LoVo (cell line): ENCODE measurements at places on chromosomes 11 and 22.
A peak's percentile ranks its signal among the peaks of the same experiment; 100 is the strongest.

DNA sequence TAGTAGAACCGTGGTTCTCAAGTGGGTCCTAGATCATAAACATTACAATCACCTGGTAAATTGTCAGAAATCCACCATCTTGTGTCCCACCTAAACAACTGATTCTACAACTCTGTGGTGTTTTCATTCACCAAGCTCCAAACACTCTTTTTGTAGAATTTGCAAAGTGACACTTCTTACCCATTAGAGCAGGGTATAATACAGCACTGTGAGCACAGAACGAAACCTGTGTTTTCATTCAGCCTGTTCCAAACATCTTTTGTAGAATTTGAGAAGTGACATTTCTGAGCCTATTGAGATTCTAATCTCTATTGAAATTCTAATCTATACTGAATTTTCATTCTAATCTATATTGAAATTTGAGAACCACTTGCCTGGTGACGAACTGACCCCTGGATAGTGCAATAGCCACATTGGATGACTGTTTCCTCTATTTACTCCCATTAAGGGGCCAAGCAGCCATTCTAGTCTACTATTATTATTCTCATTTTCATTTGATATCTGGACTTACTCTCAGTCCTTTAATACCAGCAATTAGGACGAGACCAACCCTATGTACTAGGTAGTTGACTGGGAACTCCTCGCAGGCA, 616.6 kb downstream of the LRRC4C start:
- no peak for DNase-seq

GRCh38 chr11:126188332-126189108, 22.9 kb downstream of the RPUSD4 start:
- DNase-seq: no peak

GRCh38 chr11:64745521-64746328, 1.8 kb upstream of the RASGRP2 start:
- no peak for DNase-seq

- DNase-seq: no peak
Measured at GRCh38 chr11:7906481-7906880, 24.6 kb downstream of the OR10A6 start.

- DNase-seq: no peak
Measured at GRCh38 chr11:78350091-78350645, 67.5 kb downstream of the GAB2 start.

- no peak for DNase-seq
Measured at GRCh38 chr11:2280208-2280607, 9.8 kb upstream of the ASCL2 start.

GRCh38 chr22:28981818-28982499, 79.7 kb downstream of the C22orf31 start:
- no peak for DNase-seq

GRCh38 chr11:112901924-112902323, 59.3 kb upstream of the NCAM1 start:
- DNase-seq: no peak

DNA sequence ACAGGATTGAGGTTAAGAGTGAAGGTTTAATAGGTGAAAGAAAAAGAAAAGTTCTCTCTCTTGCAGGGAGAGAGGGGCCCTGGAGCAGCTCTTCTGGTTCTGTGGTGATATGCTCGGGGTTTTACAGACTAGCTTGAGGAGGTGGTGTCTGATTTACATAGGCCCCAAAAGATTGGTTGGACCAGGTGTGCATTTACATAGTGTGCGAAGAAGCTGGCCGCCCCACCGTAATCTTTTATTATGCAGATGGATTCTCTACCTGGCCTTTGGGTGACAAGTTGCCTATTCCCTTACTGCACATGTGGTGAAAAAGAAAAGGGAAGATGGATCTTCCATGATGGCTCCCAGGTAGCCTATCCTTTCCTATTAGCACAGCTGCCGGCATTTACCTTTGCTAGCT, 219.9 kb upstream of the GRIA4 start:
- DNase-seq: no peak

GRCh38 chr11:100776212-100776896, 89.3 kb downstream of the ARHGAP42 start:
- peak; percentile 95 for DNase-seq

GRCh38 chr22:41526830-41527799, 17.2 kb downstream of the POLR3H start:
- peak; percentile 11 for DNase-seq

- DNase-seq: no peak
Measured at GRCh38 chr11:95655536-95655935, 134.0 kb downstream of the FAM76B start.

DNA sequence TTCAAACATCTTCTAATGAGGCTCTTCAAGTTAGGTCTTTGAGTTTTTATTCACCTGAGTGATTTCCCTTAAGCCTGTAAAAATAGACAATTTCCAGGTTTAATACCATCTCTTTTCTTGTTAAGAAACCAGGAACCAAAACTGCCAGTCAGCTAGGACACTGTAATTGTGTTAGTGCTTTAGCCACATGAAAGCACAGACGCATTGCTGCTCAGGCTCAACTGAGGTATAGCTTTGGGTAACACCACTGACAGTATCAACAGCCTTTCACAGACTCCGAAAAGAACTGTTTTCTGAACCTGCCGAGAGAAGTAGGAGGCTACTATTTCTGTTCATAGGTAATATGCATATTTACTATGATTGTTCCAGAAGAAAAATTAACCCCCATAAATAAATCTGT, 768.7 kb downstream of the ETS1 start:
- DNase-seq: no peak

DNA sequence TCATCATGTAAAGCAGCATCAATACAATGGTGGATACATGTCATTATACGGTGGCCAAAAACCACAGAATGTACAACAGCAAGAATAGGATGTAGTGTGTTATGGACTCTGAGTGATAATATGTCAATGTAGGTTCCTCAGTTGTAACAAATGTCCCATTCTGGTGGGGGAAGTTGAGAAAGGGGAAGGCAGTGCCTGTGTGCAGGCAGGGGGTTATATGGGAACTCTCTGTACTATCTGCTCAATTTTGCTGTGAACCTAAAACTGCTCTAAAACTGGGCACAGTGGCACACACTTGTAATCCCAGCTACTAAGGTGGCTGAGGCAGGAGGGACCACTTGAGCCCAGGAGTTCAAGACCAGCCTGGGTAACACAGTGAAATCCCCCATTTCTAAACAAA, 5.9 kb downstream of the CHKA start:
- DNase-seq: no peak

- DNase-seq: no peak
Measured at GRCh38 chr22:34045311-34045710, 125.0 kb upstream of the LARGE1 start.

DNA sequence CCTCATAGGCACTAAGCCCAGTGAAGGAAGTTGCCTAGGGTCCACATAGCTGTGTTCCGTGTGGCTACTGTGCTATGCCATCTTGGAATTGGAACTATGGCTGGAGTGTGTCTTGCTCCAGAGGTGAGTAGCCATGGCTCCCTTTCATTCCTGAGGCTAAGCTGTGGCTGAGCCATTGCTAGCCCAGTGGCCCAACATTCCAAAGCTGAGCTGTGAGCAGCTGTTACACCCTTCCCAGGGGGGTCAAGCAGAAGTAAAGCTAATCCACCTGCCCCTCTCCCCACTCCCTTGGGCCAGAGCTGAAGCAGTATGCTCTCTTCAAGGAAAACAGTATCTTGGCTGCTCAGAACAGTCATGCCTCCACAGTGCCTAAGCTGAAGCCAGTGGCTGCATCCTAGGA, 51.1 kb downstream of the USP35 start:
- DNase-seq: no peak

GRCh38 chr11:6586434-6587359, 16.7 kb downstream of the RRP8 start:
- DNase-seq: no peak

- no peak for DNase-seq
Measured at GRCh38 chr22:29872144-29872893, 10.7 kb upstream of the MTMR3 start.

DNA sequence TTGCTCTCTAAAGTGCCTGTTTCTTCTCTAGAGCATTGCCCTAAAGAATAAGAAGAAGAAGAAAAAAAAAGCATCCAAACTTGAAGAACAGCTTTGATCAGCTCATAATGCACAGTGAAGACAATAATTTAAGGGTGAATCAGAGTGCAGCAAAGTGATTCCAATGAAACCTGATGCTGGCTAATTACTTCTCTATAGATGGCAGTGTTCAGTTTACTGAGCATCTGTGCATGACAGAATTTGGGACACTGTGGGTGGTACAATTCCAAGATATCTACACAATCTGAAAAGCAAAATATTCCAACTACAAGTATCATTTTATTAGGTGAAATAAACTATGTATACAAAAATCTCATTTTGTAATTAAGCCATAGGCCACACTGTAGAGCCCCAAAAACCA, 450.5 kb upstream of the CCDC90B start:
- DNase-seq: no peak

GRCh38 chr11:95556011-95556341, 233.6 kb downstream of the FAM76B start:
- no peak for DNase-seq

GRCh38 chr11:2522631-2523255, 77.9 kb downstream of the KCNQ1 start:
- DNase-seq: no peak

GRCh38 chr11:18140145-18140544, 7.8 kb downstream of the MRGPRX3 start:
- DNase-seq: no peak

DNA sequence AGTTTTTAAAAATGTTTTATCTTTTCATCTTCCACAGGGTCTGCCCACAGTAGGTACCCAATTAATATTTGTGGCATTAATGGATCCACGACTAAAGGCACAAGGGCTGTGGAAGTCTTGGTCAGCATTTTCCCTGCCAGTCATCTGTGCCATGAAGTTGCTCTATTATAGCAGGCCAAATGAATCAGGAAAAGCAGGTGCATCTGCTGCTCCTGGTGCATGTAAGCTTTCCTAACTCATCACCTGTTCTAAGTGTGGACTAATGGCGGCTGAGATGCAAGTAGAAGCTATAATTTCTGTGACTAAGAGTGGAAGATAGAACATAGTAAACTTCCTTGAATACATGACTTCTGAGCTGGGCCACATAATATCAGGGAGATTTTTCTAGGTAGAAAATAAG, 182.5 kb upstream of the TENM4 start:
- DNase-seq: no peak

DNA sequence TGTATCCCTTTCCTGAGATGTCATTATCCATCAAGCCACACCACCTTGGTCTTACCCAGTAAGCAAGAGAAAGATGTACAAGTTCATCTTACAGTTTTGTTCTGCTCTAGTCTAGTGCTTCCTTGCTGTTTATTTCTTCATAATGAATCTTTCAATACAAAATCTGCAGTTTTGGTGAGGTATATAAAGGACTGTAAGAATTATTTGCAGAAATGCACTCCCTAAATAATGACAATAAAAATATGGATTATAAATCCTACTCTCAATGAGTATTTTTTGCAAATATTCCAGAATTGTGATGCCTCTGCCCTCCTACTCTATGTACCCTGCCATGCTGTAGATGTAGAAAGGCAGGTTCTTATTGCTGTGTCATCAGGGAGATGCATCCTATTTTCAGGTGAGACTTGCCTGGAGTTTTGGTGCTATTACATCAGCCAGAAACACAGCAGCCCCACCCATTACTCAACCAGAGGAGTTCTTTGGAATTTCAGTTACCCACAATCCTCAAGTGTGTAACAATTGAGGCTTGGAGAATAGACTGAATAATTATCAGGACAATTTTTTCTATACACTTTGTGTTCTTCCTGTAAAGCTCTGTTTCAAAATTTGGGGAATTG, at the start of gene OR10S1:
Gene OR10S1, minus strand, starts transcription at position 51 of the 617 bp plus-strand sequence. CDS start 117 bp downstream, outside the sequence.
- peak; percentile 14 for DNase-seq

DNA sequence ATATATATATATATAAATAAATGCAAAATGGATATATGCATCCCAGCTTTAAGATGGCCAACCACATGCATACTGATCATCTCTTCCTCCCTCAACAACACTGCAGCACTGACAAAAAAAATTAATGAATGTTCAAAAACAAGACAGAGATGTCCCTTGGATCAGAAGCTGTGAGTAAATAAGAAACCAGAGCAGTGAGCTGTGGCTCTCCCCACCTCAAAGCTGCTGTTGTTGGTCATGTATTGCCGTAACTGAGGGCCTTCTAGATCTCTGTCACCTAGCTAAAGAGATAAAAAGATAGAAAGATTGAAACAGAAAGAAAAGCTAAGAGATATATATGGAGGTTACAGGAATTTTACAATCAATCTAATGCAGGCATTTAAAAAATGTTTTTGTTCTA, 15.5 kb upstream of the TMEM135 start:
- no peak for DNase-seq

- no peak for DNase-seq
Measured at GRCh38 chr22:47372111-47372581, 609.7 kb downstream of the TBC1D22A start.

- no peak for DNase-seq
Measured at GRCh38 chr11:110377434-110377833, 52.3 kb upstream of the FDX1 start.

GRCh38 chr11:134967746-134968145, 555.7 kb upstream of the B3GAT1 start:
- no peak for DNase-seq

DNA sequence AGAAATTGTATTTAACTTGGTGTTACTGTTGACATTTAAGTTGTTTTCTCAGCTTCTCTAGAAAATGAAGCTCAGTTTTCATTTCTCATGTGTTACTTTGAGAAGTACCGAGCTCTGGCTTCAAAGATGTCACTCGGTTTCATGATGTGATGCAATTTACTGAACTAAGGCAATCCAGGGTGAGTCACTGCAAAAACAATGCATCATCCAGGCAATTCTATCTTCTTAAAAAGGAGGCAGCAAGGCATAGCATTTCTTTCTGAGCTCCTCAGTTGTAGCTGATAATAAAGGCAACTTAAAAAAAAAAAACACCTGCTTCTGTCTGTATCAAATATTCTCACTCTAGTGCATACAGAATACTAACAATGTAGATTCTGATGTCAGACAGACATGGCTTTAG, 91.1 kb upstream of the KCNA4 start:
- peak; percentile 47 for DNase-seq

DNA sequence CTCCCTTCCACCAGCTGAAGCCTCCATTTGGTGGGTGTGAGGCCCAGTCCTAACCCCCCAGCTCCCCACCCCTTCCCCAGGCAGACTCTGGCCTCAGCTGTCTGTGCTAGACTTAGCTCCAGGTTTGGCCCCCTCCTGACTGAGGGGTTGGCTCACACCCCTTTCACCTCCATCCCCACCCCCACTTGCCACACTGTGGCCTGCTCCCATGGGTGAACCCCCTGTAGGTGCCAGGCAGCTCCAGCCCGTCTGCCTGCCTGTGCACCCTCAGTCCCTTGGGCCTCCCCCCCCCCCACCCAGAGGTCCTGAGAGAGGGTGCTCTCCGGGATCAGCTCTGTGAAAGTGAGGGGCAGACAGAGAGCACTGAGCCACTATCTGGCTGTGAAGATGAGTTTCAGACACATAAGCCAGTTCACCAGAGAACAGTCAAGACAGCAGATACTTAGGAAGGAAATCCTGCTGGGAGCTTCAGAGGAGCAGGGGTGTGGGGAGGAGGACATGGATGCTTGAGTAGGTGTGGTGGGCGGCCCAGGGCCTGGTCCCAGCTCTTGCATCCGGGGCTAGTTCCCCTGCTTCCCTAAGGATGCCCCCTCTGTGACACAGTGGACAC, 36.2 kb downstream of the PPM1F start:
- DNase-seq: no peak

GRCh38 chr22:45731798-45732495, 60.3 kb downstream of the ATXN10 start:
- no peak for DNase-seq
